Activated CD8-positive, alpha-beta memory T cell treated with anti-CD3 and anti-CD28 coated beads, Interleukin-2, amount 50 U/mL, for 4 hours (primary cell): ENCODE measurements at places on chromosomes 6 and 20.

DNA sequence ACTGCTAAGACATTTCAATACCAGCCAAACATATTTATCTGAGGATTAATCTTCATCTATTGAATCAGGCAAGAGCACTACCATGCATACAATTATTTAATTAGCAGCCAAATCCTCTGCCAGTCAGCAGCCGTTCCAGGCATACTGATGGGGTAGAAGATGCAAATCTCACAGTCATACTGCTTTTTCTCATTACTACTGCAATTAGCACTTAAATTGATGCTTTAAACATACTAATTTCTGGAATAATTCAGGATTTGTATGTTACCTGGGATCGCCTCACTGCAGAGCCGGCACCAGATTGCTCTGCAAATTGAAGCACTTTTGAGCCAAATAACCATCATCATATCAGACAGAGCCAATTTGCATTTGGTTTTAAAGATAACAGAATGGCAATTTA, 49.9 kb upstream of the SIM1 start:
- no peak for DNase-seq

GRCh38 chr6:96899019-96899418, 1.3 kb upstream of the NDUFAF4 start:
- DNase-seq, result no peak

- DNase-seq, result no peak
Measured at GRCh38 chr6:33865478-33866077, 61.8 kb upstream of the MLN start.

DNA sequence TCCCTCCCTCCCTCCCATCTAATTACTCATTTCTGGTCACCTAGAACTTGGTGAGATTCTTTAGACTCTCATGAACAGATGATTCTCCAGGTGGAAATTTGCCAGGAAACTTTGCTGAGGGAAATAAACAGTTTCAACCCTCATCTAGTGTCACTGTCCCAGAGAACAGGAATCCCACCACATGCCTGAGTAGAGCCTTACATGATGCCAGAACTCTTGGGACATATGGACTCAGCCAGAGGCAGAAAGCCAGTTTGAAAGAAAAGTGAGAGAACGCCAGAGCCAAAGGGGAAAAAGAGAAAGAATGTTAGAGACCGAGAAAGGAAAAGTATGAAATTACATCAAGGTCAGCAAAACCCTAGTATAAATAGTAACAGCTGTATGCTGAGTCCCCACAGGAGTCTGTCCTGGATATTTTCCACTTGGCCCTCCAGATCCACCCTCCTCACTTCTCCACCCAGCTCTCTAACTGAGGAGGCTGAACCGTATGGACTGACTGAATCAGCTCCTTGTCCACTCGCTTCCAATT, 127.5 kb upstream of the COL21A1 start:
- no peak for DNase-seq

GRCh38 chr6:126015863-126016262, 29.5 kb downstream of the TRMT11 start:
- no peak for DNase-seq

- DNase-seq, result no peak
Measured at GRCh38 chr20:37880726-37881591, 22.0 kb upstream of the VSTM2L start.

- DNase-seq, result no peak
Measured at GRCh38 chr6:70954750-70955149, 2.1 kb downstream of the B3GAT2 start.

GRCh38 chr20:22586645-22587310, 2.4 kb upstream of the FOXA2 start:
- DNase-seq, result no peak
